ENCODE measurements at places on chromosomes 2 and 18. TPM values are rescaled to one million over a fixed set of nuclear protein-coding genes. Genes with fewer than 3 reads are reported as not detected.

The TMEM17 gene
- total RNA-seq = 3.3 TPM

GRCh38 chr2:4900242-4900641 lies 791.9 kb upstream of the SOX11 start:
- no peak for DNase-seq

- peak; percentile 7 for DNase-seq
Observed at GRCh38 chr18:11570769-11571412, 38.5 kb upstream of the SLC35G4 start.

GRCh38 chr2:137992039-137992646 lies 27.9 kb downstream of the HNMT start:
- no peak for DNase-seq

All from skin of body (tissue), 3 donors.